ENCODE measurements at places on chromosomes 12 and 14.

GRCh38 chr14:101876555-101876938 lies 87.8 kb upstream of the DYNC1H1 start:
- no peak for DNase-seq

GRCh38 chr14:101194373-101195308 lies 291.1 kb upstream of the RTL1 start:
- DNase-seq = no peak

GRCh38 chr12:124401704-124402221 lies 106.9 kb downstream of the RFLNA start:
- DNase-seq = no peak

DNA sequence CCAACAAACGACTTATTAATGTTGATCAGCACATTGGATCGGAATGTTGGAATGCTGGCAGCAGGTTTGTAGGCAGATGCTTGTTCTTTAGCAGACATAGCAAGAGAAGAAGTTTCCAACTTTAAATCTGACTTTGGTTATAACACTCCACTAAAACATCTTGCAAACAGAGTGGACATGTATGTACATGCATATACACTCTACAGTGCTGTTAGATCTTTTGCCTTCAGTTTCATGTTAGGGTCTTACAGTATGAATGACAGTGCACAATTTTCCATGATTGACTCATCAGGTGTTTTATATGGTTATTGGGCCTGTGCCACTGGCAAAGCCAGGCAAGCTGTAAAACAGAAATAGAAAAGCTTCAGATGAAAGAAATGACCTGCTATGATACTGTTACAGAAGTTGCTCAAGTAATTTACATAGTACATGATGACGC lies 14.3 kb upstream of the DHRS7 start:
- DNase-seq = no peak

DNA sequence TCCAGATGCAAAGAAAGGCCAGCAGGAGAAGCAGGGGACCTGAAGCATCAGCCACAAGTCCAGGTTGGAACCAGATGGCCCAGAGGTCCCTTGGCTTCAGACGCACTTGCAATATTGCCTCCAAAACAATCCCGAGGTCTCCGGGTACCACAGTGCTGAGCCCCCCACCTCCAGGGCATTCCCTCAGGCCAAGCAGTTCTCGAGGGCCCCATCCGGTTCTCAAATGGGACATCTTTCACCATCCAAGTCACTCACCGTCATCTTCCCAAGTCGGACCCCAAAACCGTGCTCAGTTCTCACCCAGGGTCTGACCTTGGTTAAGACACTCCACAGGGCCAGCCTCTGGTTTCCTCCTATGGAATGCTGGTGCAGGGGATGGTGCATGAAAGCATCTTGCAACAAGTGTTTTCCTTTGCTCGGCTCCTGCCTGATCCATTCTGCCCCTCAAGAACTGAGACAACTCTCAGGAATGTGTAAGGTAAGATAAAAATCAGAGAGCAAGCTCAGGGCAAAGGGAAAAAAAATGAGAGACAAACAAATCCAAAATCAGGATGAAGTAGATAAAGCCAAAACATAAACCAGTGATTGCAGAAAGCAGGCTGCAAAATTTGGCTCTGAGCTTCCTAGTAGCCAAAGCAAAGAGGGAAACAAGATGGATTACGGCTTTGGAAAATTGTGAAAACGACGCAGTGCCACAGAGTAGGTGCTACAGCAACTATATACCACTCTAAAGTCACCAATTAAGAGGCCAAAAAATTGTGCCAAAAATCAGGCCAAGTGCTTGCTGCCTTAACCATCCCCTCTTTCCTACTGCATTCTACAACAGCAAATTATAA lies 8.0 kb downstream of the NCOR2 start:
- DNase-seq = no peak

DNA sequence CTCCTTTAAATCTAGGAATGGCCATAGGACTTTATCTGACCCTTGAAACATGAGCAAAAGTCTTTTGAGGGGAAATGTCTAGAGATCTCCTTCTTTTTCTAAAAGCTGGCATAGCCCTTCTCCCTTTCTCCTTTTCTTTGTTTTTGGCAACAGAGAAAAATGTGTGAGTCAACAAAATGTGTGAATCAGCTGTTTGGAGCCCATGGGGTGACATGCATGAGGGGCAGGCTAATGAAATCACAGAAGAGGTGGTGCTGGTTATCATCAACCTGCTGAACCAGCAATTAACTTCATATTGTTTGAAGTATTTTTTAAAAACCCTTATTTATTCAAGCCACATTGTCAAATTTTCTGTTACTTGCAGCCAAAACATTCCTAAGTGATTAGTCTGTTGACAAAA lies 132.3 kb downstream of the CCDC59 start:
- DNase-seq = no peak

DNA sequence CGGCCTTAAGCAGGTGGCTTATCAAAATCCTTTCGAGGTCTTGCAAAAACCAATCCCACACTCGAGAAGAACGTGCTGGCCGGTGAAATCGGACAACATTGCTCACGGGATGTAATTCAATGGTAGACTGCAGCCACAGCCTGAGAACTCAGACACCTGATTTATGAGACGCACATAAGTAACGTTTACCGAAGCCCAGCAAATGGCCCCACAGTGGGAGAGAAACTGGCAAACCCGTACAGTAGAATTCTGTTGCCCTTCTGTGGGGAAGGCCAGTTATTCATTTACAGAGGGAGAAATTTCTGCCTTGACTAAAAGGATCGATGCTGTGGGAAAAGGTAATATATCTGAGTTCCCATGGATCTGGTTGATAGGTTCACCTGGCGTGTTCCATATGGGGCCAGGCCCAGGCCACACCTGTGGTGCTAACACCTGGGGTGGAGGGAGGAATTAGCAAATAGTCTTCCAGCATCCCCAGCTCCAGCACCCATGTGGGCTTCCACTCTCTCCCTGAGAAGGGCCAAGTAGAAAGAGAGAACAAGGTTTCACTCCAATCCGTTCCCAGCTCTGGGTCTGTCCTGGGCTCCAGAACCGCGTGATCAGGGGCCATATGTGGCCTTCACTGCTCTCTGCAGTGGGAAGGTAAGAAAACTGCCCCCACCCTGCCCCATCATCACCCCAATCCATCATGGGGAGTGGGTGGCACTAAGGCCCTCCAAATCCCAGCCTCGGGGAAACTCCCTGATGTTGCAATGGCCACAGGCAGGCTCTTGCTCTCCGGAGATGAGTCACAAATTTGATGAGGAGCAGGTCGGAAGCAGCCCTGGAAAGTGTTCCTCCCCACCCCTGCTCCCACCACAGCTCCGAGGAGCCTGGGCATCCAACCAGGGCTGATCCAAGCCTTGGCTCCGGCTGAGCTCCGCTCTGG lies 12.7 kb downstream of the BDKRB1 start:
- DNase-seq = no peak

DNA sequence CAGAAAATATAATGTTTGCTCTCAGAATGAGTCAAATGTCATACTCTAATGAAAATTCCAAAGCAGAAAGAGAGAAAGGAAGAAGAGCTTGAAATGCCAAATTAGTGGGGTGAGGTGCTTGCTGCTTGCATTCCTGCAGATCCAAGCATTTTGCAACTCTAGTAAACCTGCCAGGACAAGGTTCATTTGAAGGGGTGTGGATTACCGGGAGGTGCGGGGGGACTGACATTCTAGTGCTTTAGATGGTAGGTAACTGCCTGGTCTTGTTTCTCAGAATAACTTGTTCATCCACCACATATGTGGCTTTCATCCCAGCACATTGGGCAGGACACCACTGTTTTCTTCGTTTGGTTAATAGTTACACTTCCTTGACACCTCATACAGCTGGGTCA lies 144.4 kb downstream of the AKAP6 start:
- DNase-seq = no peak

DNA sequence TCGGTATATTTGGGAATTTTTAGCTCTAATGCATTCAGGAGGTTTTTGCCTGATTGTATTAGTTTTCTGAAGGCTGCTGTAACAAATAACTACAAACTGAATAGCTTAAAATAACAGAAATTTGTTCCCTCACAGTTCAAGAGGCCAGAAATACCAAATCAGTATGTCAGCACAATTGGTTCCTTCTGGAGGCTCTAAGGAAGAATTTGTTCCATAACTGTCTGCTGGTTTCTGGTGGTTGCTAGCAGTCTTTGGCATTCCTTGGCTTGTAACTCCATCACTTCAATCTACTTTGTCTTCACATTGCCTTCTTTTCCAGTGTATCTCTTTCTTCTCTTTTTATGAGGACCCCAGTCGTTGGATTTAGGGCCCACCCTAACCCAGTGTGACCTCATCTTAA lies 21.3 kb downstream of the TMTC3 start:
- DNase-seq = no peak

DNA sequence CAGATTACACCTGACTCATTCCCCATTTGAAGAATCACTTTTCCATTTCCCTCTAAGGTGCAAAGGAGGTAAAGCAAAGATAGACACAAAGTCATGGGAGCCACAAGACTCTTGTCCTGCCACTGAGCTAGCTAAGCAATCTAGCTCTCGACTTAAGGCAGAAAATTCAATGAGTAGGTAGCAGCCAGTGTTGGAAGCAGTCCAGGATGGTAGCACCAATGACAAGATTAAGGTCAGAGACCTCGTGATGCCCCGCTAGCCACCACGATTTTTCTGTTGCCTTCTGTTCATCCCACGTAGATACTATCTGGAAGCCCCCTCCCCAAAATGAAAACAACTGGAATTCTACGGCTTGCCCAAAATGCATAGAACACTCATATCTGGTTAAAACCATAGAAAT lies 1.4 kb downstream of the VAMP1 start:
- no peak for DNase-seq

GRCh38 chr12:89379148-89379838 lies 27.0 kb upstream of the DUSP6 start:
- DNase-seq = no peak

DNA sequence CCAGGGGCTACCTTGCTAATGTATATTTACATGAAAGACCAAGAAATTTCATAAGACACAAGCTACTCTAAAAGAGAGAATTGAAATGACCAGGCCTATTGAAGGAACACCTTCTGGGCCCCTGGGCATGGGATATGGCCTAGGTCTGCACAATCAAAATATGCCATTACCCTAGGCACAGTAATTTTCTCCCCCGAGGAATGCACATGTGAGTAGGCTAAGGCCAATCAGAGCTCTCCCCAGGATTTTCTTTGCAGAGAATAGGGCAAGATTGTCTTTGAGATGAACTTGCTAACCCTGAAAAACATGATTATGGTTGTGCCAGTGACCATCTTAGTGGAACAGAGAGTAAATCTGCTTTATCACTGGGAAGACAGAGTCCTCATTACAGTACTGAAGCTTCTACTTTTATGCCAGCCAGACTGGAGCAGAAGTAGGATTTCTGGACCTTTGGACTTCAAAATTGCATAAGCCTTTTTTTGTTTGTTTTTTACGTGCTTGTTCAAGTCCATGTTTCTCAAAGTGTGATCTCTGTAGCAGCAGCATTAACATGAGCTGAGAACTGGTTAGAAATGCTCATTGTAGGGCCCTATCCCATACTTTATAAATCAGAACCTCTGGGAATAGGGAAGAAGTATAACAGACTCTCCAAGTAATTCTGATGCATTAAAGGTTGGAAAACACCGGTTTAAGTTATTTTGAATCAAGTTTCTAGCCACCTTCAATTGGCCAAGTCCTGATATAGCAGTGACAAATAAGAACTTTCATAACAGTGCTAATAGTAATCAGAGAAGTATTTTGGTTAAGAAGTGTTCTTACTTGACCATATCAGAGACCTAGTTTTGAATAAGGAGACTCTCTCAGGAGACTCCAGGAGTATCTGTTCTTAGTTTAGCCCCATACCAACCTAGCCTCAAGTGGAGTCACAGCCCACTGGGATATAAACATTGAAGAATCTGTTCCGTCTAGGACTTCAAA lies 112.9 kb downstream of the LMO3 start:
- DNase-seq = no peak

GRCh38 chr12:49825360-49825970 lies 2.7 kb downstream of the NCKAP5L start:
- DNase-seq = no peak

DNA sequence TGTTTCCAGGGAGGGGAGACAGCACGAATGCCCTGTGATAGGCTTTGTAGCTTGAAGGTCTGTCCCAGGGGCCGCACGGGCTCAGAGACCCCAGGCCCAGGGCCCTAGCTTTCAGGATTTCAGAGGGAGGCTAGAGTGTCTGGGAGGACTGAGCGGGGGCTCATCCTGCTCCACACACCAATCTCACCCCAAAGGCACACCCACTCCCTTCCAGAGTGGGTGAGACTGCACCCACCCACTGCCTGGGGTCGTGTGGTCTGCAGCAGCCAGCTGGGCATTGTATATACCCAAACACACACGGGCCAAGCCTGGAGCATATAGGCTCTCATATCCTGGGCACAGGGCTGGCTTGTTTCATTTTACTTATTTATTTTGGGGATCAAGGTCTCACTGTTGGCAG lies 5.8 kb upstream of the SLC25A47 start:
- no peak for DNase-seq

- DNase-seq = no peak
Measured at GRCh38 chr12:94790825-94791224, 140.5 kb upstream of the TMCC3 start.

- DNase-seq = no peak
Measured at GRCh38 chr12:96103067-96103644, 67.8 kb upstream of the LTA4H start.

- no peak for DNase-seq
Measured at GRCh38 chr12:48993787-48994186, 5.4 kb downstream of the DDN start.

DNA sequence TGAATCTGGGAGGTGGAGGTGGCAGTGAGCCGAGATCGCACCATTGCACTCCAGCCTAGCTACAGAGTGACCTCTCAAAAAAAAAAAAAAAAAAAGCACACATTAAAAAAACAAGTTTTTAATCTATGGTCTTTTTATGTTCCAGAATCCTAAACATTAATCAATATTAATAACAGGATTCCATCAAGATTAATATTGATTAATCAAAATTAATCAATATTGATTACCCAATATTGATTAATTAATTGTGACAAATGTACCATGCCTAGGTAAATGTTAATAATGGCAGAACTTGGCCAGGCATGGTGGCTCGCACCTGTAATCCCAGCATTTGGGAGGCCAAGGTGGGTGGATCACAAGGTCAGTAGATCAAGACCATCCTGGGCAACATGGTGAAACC lies 7.9 kb upstream of the NANOG start:
- DNase-seq = no peak

GRCh38 chr12:108457734-108458361 lies 57.2 kb upstream of the FICD start:
- no peak for DNase-seq

- DNase-seq = no peak
Measured at GRCh38 chr14:93729993-93730392, 58.3 kb downstream of the PRIMA1 start.

- DNase-seq = no peak
Measured at GRCh38 chr12:3107071-3107583, 29.9 kb downstream of the TSPAN9 start.

DNA sequence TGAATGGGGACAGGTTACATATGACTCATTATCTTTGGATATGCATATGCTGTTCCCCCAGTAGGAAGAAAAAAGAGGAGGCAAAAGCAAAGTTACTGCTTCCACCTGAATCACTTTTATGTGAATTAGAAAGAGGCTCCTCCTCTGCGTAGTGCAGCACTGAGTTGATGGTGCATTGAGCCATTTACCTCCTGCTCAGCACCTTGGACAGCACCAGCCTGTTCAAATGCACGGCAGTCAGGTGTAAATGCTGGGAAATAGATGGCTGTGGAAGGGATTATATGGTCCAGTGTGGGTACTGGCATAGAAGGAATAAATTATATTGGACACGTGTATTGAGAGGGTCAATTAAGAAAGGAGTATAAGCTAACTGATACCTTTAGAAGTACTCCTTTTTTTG lies 541.9 kb upstream of the SEL1L start:
- DNase-seq = no peak
